HuH-7 (cell line): ENCODE measurements at places on chromosomes 5 and 9.

GRCh38 chr9:8760000-8760767 lies 960.6 kb upstream of the DMAC1 start:
- no peak for DNase-seq

DNA sequence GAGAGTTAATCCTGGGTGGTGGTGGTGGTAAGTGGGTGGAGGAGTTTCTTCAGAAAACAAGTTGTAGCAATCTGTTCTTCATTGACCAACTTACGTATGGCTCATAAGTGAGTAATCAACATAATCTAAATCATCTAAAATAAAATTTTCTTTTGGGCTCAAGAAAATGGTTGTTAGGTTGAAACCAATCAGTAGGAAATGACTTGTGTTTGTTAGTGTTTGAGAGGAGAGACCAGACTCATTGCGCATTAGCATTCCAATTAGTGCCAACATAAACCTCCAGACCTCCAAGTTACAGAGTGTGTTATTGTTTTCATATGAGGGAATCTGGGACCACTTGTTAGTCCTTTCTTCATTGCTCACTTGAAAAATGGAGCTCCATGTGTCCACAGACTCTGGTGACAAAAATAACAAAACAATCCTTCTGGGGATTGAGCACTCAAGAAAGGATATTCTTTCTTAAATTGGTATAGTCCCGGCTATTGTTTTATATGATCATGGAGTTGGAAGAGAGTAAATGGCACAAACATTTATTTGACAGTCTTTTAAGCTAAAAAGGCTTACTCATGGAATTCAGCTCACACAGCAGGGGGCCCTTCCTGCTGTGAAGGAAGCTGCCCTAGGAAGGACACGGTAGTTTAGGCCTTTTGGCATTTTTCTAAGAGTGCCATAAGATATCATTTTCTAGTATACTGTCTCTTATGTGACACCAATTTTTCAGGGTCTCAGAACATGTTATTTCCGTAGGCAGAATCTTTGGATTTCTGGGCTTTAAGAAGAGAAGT lies 441.1 kb downstream of the EBF1 start:
- no peak for DNase-seq

DNA sequence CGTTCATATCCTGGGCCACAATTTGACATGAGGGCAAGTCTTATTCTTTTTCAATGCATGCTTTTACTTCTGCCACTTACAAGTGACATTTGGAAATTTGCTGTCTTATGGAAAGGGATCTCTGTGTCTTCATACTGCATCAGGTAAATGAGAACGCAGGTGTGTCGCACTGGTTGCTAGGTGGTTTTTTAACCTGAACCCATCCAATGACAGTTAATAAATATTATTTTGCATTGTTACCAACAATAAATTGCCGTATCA lies 1.1 kb downstream of the ADAMTS16 start:
- DNase-seq = no peak

DNA sequence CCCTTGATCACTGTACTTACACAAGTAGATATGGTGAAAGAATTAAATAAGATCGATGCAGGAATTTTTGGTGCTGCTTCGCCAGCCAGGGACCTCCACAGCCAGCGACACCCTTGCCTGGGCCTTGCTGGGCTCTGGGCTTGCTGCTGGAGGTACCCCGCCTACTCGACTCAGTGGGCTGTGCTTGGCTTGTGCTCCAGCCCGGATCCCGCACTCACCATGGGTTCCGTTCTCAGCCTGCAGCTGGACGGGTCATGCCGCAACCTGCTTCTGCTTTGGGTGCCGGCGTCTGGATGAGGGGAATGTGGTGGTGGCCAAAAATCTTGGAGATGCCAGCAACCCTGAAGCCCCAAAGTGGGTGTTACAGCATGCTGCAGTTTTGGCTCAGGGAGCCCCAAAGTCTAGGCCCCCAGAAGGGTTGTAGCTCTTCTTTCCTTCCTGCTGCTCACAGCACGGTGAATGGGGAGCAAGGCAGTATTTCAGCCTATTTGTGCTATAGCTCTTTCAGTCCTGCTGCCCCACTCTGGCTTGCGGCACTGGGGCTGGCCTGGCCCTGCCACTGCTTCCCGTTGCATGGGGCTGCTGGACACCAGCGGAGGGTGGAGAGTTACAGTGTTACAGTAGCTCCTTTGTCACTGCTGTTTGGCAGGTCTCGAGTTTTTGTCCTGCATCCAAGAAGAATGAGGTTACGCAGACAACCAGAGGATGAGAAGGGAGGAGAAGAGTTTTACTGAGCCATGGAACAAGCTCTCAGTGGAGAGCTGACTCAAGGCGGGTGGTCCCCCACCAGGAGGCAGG lies 48.0 kb downstream of the TARS1 start:
- DNase-seq = no peak

GRCh38 chr5:148957591-148958202 lies 105.2 kb downstream of the SH3TC2 start:
- peak; percentile 29 for DNase-seq

GRCh38 chr9:90909225-90909624 lies 107.6 kb downstream of the SYK start:
- no peak for DNase-seq

GRCh38 chr9:89437772-89438171 lies 60.1 kb downstream of the SEMA4D start:
- no peak for DNase-seq

DNA sequence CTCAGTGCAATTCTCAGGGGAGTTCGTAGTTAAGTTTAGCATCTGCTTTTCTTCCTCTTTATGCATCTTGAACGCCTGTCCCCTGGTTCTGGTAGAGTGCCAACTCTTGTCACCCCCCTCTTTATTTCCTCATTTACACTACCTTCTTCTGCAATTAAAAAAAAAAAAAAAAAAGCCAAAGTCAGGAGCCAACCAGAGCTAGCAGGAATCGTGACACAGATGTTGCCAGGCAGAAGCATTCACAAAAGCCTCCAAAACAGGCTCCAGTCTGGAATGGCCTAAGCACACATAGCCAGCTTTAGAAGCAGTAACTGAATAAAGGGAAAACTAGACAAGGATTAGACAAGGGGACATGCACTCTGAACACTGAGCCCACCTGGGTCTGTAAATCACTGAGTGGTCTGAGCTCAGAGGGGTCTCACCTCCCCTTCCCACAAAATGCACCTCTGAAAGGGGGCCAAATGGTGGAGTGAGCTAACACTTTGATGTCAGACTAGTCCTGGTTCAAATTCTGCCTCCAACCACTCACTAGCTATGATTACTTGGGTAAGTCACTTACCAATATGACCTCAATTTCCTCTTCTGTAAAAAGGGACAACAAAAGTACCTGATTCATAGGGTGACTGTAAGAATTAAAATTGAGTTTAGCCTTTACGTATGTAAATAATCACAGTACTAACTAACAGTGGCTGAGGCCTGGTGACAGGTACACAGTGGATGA lies 2.0 kb downstream of the CD74 start:
- peak; percentile 44 for DNase-seq

DNA sequence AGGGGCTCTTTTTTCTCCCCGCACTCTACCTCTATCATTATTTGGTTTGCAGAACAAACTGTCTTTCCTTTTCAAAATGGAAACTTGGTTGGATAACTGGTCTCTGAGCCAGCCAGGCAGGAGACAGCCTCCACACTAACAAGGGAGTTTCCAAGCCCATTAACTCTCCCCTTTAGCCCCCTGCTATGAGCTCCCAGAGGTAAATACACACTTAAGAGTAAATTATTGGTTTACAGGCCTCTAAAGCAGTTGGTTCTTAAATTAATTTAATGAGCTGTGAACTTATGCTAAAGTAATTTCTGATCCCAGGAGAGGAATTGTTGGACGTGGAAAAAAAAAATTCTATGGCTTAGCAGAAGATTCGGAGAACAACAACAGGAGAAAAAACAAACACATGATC lies 30.3 kb downstream of the EPB41L4A start:
- DNase-seq = no peak
